Uterus (tissue), 4 donors: ENCODE measurements at places on chromosomes 4 and X.

DNA sequence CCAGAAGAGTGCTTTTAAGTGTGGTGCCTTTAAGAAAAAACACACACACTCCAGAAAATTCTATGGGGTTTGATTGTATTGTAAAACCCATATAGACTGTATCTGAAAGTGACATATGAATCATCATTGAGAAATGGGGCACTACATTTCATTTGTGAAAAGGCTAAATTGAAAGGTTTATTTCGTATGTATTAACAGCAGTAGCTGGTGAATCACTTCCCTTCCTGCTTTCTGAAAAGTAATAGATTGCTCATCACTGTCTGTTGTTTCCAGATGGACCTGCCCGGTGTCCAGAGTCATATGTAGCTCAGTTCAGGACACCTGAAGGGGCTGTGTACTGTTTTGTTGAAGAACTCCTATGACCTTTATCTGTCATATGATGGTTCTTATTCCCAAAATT is 28.1 kb upstream of the HPRT1 start:
- no peak for DNase-seq
- no peaks in the 10 kb centered on the region for H3K36me3 ChIP-seq
- no peak overlapping the region for H3K27ac ChIP-seq
- no peaks in the 10 kb centered on the region for H3K4me1 ChIP-seq
- H3K4me3 ChIP-seq: no peak overlapping the region
- H3K27me3 ChIP-seq: no peaks in the 10 kb centered on the region

GRCh38 chr4:103478734-103479133 is 241.1 kb downstream of the TACR3 start:
- no peaks in the 10 kb centered on the region for H3K36me3 ChIP-seq
- no peak for DNase-seq
- no peaks in the 10 kb centered on the region for H3K4me1 ChIP-seq
- no peak overlapping the region for H3K27ac ChIP-seq
- H3K27me3 ChIP-seq: no peaks in the 10 kb centered on the region

- H3K4me1 ChIP-seq: no peaks in the 10 kb centered on the region
- H3K27me3 ChIP-seq: no peaks in the 10 kb centered on the region
- DNase-seq: no peak
- no peak overlapping the region for H3K4me3 ChIP-seq
- H3K27ac ChIP-seq: no peak overlapping the region
- no peaks in the 10 kb centered on the region for H3K36me3 ChIP-seq
These were observed 8.4 kb downstream of the NIPAL1 start for GRCh38 chr4:48025005-48025404.

GRCh38 chrX:71181558-71181909 is 36.9 kb downstream of the NLGN3 start:
- peak; percentile 22 for DNase-seq
- no peaks in the 10 kb centered on the region for H3K36me3 ChIP-seq
- H3K4me1 ChIP-seq: no peaks in the 10 kb centered on the region
- H3K27ac ChIP-seq: peak overlapping the region; percentile 77
- H3K4me3 ChIP-seq: peak overlapping the region; percentile 12

- H3K36me3 ChIP-seq: no peaks in the 10 kb centered on the region
- H3K27ac ChIP-seq: no peak overlapping the region
- H3K4me3 ChIP-seq: no peak overlapping the region
- no peaks in the 10 kb centered on the region for H3K4me1 ChIP-seq
- no peaks in the 10 kb centered on the region for H3K27me3 ChIP-seq
These were observed 8.0 kb downstream of the FAM241A start for GRCh38 chr4:112153211-112153791.

DNA sequence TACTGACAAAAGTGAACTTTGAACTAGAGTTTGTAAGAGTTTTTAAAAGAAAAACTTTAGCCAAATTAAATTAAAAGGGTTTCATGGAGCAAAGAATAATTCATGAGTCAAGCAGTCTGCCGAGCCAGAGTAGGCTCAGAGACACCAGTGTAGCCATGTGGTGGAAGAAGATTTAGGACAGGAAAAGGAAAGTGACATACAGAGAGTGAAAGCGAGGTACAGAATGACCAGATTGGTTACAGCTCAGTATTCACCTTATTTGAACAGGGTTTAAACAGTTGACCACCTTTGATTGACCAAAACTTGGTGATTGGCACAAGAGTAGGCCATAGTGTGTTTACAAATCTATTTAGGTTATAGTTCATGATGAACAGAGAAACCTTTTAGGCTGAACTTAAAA is 377.8 kb downstream of the KLHL4 start:
- H3K36me3 ChIP-seq: no peaks in the 10 kb centered on the region
- no peaks in the 10 kb centered on the region for H3K27me3 ChIP-seq
- no peak for DNase-seq
- H3K4me3 ChIP-seq: no peak overlapping the region
- peak overlapping the region; percentile 35 for H3K27ac ChIP-seq

GRCh38 chr4:57042711-57043169 is 64.0 kb downstream of the POLR2B start:
- H3K27ac ChIP-seq: peak overlapping the region; percentile 76
- no peaks in the 10 kb centered on the region for H3K36me3 ChIP-seq
- H3K4me3 ChIP-seq: no peak overlapping the region
- no peaks in the 10 kb centered on the region for H3K27me3 ChIP-seq

GRCh38 chr4:177229331-177229730 is 80.3 kb upstream of the NEIL3 start:
- no peaks in the 10 kb centered on the region for H3K36me3 ChIP-seq
- H3K27me3 ChIP-seq: no peaks in the 10 kb centered on the region
- no peaks in the 10 kb centered on the region for H3K4me1 ChIP-seq
- no peak for DNase-seq

DNA sequence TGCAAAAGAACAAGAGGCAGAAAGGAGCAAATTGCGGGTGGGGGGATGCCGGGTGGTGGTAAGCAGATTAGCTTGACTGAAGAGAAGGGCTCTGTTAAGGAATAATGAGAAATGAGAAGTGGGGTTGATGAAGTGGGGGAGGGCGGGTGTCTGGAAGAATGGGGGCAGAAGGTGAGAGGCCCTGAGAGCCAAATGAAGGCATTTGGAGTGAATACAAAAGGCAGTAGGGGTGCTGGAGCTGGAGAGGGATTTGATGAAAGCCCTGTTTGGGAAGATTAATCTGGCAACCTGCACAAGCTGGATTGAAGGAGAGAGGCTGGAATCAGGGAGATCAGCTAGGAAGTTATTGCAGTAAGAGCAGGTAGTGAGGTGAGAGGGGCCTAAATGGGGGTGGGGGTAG is 82.1 kb downstream of the GUCY2F start:
- no peak overlapping the region for H3K4me3 ChIP-seq
- no peaks in the 10 kb centered on the region for H3K27me3 ChIP-seq
- no peak for DNase-seq
- no peak overlapping the region for H3K27ac ChIP-seq
- H3K36me3 ChIP-seq: no peaks in the 10 kb centered on the region
- no peaks in the 10 kb centered on the region for H3K4me1 ChIP-seq

GRCh38 chrX:2889045-2889605 is 40.0 kb downstream of the ARSD start:
- H3K4me3 ChIP-seq: peak overlapping the region; percentile 41
- H3K27ac ChIP-seq: no peak overlapping the region
- no peak for DNase-seq
- H3K36me3 ChIP-seq: no peaks in the 10 kb centered on the region

- H3K36me3 ChIP-seq: no peaks in the 10 kb centered on the region
- no peak overlapping the region for H3K4me3 ChIP-seq
- no peaks in the 10 kb centered on the region for H3K27me3 ChIP-seq
These were observed 22.7 kb downstream of the TENM3 start for GRCh38 chr4:182265881-182266280.

DNA sequence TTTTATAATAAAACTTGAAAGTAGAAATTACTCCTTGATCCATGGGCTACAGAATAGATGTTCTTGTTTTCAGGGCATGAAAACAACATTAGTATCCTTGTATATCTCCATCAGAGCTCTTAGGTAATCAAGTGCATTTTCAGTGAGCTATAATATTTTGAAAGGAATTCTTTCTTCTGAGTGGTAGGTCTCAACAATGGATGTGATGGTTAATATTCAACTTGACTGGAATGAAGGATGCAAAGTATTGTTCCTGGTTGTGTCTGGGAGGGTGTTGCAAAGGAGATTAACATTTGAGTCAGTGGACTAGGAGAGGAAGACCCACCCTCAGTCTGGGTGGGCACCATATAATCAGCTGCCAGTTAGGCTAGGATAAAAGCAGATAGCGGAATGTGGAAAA is 100.1 kb downstream of the LCORL start:
- H3K27ac ChIP-seq: no peak overlapping the region
- H3K27me3 ChIP-seq: no peaks in the 10 kb centered on the region
- no peak overlapping the region for H3K4me3 ChIP-seq
- H3K36me3 ChIP-seq: no peaks in the 10 kb centered on the region
- DNase-seq: no peak
- no peaks in the 10 kb centered on the region for H3K4me1 ChIP-seq
